Pancreas (tissue), 10 donors: ENCODE measurements at places on chromosomes 11 and 22. TPM values are rescaled to one million over a fixed set of nuclear protein-coding genes. Genes with fewer than 3 reads are reported as not detected.

DNA sequence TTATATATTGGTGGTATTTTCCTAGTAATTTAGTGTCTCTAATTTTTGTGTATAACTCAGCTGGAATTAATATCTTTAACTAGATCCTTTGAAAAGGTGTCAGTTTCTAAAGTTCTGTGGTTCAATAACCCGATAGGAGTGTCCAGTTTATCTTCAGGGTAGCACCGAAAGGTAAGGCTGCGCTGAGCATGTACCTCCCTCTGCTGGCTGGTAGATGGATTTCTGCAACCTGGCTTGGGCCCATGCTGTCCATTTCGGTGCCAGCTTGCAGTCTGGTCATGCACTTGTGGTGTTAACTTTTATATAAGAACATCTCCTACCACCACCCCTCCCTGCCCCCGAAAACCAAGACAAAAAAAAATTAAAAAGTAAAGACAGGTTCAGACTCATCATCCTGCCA, 24.7 kb downstream of the EXT2 start:
- H3K27me3 ChIP-seq, result no peaks in the 10 kb centered on the region
- no peak for DNase-seq
- H3K4me1 ChIP-seq, result no peaks in the 10 kb centered on the region
- peaks cover 20% of the 10 kb centered on the region for H3K36me3 ChIP-seq

DNA sequence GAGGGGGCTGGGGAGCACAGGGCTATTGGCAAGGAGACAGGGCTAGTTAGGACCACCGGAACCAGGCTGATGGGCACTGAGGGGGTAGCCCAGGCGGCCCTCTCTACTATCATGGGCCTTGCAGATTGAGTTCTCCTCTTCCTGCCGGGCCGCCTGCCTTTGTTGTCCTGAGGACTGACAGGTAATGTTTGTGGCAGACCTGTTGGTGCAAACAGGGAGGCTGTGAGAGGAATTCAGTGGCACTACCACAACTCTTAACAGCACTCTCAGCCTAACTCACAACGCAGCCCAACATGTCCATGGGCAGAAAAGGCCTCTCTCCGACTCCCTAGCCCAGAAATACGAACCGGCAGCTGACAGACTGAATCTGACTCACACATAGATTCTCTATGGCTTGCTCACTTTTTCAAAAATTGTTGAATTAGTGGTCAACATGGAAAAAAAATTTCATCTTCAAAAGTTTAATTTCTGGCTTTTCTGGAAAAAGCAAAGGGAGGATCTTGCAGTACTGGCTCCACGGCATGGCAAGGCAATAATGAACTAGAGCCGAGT, 11.4 kb downstream of the KCNJ5 start:
- no peaks in the 10 kb centered on the region for H3K36me3 ChIP-seq
- H3K27me3 ChIP-seq, result no peaks in the 10 kb centered on the region
- no peak overlapping the region for H3K27ac ChIP-seq
- DNase-seq, result no peak
- no peak overlapping the region for H3K4me3 ChIP-seq

- no peaks in the 10 kb centered on the region for H3K36me3 ChIP-seq
- peaks cover 14% of the 10 kb centered on the region for H3K4me1 ChIP-seq
- H3K27ac ChIP-seq, result no peak overlapping the region
- H3K4me3 ChIP-seq, result no peak overlapping the region
- DNase-seq, result no peak
These were observed 6.0 kb upstream of the TMEM123 start for GRCh38 chr11:102458548-102458947.

- no peak for DNase-seq
- no peaks in the 10 kb centered on the region for H3K36me3 ChIP-seq
- no peaks in the 10 kb centered on the region for H3K4me1 ChIP-seq
- no peak overlapping the region for H3K27ac ChIP-seq
- H3K4me3 ChIP-seq, result no peak overlapping the region
- no peaks in the 10 kb centered on the region for H3K27me3 ChIP-seq
These were observed 770.6 kb downstream of the FAM181B start for GRCh38 chr11:81963018-81963417.

- H3K27me3 ChIP-seq, result no peaks in the 10 kb centered on the region
- no peak for DNase-seq
- no peak overlapping the region for H3K4me3 ChIP-seq
- H3K4me1 ChIP-seq, result no peaks in the 10 kb centered on the region
- H3K36me3 ChIP-seq, result no peaks in the 10 kb centered on the region
- H3K27ac ChIP-seq, result no peak overlapping the region
These were observed 2.8 kb downstream of the PDE2A start for GRCh38 chr11:72671152-72672099.

NCF4 gene
- 1.3 TPM for total RNA-seq

RFPL3 gene
- total RNA-seq, result not detected
